ENCODE measurements at places on chromosomes 11 and 22.

GRCh38 chr22:50420581-50420980 is 54.3 kb downstream of the SBF1 start:
- no peak for DNase-seq

GRCh38 chr22:19774628-19775027 is 14.1 kb downstream of the TBX1 start:
- DNase-seq: no peak

DNA sequence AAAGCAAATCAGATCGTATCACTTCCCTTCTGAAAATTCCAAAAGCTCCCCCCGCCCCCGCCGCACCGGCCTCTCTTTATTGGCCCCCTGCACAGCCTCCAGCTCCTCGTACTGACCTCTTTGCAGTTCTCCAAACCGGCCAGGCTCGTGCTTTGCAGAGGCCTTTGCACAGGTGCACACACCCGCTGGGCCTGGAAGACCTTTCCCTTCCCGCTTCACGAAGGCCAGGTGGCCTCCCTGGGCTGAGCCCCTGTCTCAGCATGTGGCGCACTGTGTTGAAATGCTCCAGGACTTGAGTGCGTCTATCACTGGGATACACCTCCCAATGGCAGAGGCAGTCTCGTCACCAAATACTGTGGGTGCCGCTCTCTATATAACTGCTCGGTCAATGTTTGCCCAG is 13.2 kb upstream of the ADA2 start:
- no peak for DNase-seq

DNA sequence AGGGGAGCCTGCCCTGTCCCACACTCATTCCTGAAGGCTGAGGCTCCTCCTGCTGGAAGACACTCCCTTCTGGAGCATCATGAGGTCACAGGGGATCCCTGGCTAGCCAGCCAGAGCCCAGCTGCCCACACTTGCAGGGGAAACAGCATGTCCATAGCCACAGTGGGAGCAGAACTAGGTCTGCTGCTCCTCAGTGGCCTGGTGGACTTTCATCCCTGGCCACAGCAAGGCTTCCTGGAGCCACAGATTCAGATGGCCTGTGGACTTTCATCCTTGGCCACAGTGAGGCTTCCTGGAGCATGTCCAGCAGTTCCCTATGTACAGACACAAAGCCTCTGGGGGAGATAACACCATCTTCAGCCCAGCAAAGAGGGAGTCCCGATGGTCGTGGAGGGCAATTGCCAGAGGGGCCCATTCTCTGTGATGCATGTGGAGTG is 5.9 kb upstream of the APOL6 start:
- DNase-seq: no peak

GRCh38 chr22:43772831-43773230 is 39.3 kb downstream of the EFCAB6 start:
- DNase-seq: no peak

DNA sequence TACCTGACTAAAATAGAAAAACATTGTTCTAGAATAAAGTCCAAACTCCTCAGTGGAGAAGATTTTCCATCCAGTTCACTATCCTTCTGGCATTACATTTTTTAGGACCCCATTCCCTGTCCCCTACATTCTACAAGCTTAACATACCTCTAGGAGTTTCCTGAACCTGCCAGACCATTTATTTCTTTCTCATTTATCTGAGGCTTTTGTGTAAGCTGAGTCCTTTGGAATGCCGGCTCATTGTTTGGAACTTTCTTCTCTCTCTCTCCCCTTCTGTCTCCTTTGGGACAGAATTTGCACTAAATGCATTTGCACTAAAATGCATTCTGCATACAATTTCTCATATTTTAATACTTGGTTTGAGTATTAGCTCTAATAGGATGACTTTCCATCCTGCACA is 393.0 kb upstream of the ANO3 start:
- no peak for DNase-seq

GRCh38 chr22:22974795-22975580 is 87.4 kb downstream of the IGLL5 start:
- DNase-seq: no peak

DNA sequence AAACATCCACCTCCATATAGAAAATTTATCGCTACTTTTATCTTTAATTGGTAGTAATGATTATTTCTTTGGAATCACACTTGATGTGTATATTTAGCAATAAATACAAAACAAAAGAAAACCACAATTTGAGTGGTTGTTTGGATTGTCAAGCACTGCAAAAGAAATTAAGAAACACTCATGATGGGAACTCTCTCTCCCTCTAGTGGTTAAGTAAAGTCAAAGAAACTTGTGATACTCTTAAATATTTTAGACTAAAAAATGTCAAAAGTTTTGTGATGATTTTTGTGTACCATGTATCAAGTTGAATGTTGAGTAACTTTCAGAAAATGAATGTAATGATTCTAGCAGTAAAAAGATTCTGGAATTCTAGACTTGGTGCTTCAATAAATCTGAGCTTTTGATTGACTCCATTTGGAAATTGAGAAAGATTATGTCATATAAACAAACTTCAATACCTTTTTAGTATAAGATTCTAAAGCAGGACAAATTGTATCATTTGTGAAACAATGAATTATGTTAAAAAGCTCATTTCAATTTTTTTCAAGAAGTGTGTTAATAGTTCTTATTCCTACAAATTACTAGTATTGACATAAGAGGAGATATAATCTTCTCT is 20.8 kb downstream of the MUC15 start:
- DNase-seq: peak; percentile 49

DNA sequence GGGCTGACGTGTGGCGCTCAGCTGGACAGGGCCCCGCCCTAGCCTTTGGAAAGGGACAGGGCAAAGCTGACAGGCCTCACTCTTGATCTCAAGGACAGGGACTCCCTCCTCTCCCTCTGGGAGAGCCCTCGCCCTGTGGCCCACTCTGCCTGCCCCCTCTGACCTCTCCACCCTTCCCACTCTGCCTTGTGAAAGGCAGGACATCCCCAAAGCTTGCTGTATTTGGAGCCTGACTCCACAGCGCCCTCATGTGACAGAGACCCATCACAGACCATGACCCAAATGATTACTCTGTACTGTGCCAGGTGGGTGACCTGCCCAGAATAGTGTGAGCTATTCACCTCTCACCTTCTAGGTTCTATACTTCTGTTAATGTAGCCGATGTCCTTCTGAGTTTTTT is 18.8 kb downstream of the P2RY2 start:
- DNase-seq: peak; percentile 90

DNA sequence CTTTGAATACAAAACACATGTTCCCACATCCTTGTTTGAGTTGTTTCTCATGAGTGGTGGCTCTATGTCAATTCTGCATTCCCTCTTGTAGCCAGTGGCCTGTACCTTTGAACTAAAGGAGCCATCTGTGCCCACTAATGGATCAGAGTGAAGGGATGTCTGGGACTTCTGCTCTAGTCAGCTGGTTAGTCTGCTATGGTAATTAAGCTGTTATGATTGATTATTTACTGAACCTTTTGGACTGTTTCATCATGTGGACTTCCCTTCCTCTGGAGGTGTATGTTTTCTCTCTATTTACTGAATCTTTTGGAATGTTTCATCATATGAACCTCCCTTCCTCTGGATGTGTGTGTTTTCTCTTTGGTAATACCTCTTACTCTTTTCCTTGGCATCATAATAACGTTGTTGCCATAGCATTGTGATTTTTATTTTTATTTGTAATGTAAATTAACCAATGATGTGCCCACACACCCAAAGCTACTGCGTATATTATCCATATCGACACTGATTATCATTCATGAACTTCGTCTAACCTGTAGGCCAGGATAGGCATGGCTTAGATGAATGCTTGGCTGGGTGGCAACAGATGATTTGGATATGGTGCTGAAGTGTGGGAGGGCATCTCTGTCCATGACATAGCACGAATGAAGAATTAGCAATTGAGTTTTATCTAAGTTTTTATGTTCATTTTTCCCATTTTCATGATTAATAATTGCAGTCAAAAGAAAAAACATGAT is 112.3 kb upstream of the SORL1-AS1 start:
- no peak for DNase-seq

- DNase-seq: no peak
Observed at GRCh38 chr22:16961477-16962186, 46.4 kb downstream of the GAB4 start.

DNA sequence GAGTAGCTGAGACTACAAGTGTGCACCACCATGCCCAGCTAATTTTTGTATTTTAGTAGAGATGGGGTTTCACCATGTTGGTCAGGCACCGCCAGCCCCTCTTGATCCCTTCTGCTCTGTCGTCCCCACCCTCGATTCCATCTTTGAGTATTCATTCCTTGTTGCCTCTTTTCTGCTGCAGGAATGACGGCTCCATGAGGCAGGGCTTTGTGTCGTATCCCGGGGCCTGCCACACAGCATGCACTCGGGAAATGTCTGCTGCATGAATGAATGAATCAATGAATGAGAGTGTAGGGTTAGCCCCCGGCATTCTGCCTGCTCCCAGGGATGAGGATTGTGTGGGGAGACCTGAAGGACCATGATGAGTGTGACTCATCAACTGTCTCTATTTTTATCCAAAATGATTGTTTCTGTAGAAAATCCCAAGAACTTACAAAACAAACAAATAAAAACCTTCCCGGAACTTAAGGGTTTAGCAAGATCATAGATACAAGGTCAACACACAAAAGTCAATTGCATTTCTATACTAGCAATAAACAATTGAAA is 54.6 kb upstream of the SLC22A12 start:
- DNase-seq: no peak

- DNase-seq: no peak
Observed at GRCh38 chr22:36143066-36143815, 17.3 kb downstream of the APOL3 start.

GRCh38 chr11:128497061-128497775 is 90.1 kb downstream of the ETS1 start:
- peak; percentile 55 for DNase-seq

- no peak for DNase-seq
Observed at GRCh38 chr11:81449588-81450156, 1284.0 kb downstream of the FAM181B start.

GRCh38 chr22:26161746-26162145 is 7.5 kb upstream of the SEZ6L start:
- no peak for DNase-seq

DNA sequence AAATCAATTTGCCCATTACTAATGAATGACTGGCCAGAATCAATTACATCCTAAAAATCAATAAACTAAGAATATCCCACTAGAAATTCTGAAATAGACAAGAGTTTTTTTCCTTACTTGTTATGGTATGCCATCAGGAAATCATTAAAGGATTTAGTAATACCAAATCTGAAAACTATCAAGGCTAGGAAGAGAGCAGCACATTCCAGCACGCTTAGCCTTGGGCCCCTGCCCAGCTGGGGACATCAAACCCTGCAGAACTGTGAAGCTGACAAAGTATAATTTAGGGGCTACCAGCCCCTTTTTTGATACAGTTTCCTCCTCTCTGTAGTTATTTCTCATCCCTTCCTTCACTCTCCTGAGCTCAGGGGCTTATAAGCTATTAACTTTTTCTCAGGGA is 247.8 kb upstream of the ZC3H12C start:
- no peak for DNase-seq

DNA sequence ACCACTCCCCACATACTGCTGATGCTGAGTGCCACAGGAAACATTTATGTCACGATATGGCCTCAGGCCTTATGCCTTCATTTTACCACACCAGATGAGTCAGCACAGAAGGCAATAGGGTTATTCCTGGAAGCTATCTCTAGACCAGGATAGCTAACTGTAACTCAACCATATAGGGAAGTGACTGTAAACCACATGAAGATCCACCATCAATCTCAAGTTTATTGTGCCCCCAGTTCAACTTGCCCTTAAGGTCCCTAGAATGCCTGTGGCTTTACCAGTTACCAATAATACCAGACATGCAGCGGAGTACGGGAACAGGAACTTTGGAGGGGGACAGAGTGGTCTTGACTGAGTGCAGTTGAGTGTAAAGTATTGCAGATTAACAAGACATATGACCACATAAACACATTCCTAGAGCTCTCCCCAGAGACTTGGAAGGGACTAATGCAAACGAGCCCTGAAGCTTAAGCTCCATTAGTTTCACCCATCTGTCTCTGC is 180.9 kb downstream of the KIF18A start:
- no peak for DNase-seq

DNA sequence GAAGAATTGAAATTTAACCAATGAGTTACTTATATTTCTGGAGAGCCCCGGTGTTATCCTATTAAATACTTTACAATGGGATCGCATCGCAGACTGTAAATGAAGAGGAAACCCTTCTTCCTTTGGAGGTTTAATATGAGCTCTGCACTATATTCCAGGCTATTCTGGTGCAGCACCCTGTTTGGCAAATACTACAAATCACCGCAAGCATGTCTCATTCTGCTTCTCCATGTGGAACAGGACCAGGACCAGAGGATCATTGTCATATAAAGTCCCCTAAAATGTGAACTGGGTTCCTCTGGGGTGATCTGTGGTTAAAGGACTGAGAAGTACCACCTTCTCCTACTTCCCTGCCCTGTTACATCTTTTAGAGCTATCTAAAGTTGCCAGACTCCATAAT is 703.7 kb downstream of the DLG2 start:
- DNase-seq: no peak

DNA sequence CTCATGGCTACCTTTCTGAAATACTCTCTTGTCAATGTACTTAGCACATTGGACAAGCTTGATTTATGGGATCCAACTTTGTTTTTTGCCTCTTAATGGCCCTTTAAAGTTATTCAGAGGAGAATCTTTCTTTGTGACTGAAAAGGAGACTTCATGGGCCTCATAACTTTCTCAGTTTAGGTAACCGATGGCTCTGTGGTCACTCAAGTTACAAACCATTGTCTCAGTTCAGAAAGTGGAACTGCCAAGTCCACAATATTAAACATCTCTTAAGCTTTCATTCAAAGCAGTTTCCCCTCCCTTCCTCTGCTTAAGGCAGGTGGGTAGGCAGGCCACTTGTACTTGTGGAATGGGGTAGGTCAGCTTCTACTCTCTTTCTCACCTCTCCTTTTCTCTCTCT is 12.3 kb upstream of the ARL14EP start:
- DNase-seq: no peak
